Stimulated activated CD4-positive, alpha-beta T cell treated with anti-CD3 and anti-CD28 coated beads, Interleukin-4, amount 100 ng/mL, for 4 hours (primary cell): ENCODE measurements at places on chromosomes 3 and 15.

- DNase-seq, result no peak
These were observed 20.2 kb downstream of the RNF13 start for GRCh38 chr3:149833241-149833640.

DNA sequence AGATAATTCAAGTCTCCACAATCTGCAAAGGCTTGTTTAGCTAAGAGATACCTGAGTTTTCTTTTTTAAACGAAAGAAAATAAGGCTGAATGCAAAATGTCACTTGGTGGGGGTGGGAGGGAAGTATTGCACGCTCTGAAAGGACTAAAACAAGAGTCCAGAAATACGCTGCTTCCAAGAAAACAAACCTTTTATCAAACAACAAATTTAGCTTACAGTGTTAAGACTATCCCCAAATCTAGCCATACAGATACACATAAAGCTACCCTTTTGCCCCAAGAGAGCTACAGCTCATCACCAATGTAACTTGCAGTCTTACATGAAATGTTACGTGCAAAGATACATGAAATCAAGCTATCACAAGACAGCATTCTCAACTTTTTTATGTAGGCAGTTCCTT, 522.5 kb downstream of the FOXP1 start:
- no peak for DNase-seq

- DNase-seq, result peak; percentile 37
These were observed 12.6 kb upstream of the STARD5 start for GRCh38 chr15:81336568-81336967.

DNA sequence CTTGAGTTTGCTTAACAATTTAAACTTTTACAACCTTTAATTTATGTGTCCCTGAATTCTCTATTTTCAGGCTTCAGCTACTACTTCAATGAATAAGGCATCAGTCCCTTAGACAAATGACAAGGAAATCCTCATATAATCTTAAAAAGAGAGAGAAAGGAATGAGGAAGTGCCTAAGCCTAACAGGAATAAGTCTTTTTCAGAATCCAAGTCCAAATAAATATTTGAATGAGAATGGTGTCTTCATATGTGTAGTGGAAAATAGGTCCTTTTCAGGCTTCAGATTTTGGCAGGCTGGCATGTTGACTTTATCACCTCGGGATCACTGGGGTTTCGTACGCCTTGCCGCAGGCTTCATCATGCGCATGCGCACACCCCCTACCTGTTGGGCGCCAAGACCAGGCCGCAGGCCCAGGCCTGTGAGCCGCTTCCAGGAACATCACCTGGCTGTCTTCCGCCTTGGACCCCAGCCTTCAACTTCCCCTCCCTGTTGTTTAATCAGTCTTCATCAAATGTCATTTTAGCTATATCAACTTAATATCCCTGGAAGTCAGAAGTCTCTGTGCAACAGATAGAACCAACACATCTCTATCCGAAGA, 334.5 kb downstream of the SOX2 start:
- no peak for DNase-seq

DNA sequence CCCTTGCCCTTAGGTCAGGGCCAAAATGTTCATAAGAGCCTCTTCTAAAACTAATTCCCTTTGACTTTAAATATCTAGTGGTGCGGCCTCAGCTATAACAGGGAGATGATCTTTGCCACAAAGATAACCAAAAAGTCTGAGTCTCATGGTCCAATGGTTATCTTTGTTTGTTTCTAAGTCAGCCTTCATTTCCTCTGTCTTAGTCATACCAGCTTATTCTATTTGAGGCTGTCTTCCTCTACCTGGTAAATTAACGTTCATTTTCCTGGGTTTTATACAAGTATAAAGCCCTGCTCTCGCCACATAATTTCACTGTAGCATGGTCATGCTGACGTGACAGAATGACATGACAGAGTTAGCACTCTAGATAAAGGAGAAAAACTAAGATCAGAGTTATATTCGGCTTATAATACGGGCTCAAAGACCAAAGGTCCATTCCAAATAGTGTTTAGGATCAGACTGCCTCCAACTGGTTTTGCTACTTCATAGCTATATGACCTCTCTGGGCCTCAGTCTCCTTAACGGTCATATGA, 18.4 kb downstream of the ZNF860 start:
- no peak for DNase-seq
